ENCODE measurements at places on chromosomes 5 and 9.

- DNase-seq = no peak
Observed at GRCh38 chr5:109186759-109187158, 223.0 kb downstream of the PJA2 start.

DNA sequence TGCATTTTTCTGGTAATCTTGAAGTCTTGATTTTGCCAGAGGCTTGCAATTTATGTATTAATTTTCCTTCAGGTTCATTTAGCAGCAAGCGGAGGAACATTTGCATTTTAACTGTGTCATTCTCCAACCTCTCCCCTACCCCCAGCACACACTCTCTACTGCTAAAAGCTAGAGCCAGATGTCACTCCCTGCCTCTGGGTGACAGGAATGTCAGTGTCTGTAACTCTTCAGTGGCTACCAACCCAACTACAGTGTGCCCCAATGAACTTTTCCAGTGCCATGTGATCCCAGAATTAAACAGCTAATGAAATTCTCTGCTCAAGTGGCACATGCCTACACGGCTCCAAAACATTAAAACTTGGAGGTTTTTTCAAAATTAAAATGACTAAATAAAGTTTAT lies 260.3 kb downstream of the GOLPH3 start:
- DNase-seq = no peak

- DNase-seq = no peak
Observed at GRCh38 chr9:80074439-80074838, 502.7 kb downstream of the TLE4 start.

- DNase-seq = no peak
Observed at GRCh38 chr5:125794922-125795321, 628.3 kb upstream of the GRAMD2B start.

GRCh38 chr5:62653001-62653863 lies 74.6 kb downstream of the LRRC70 start:
- no peak for DNase-seq

GRCh38 chr5:88941581-88941980 lies 58.6 kb upstream of the MEF2C start:
- no peak for DNase-seq

GRCh38 chr5:31984691-31985090 lies 189.4 kb downstream of the GOLPH3 start:
- DNase-seq = no peak

DNA sequence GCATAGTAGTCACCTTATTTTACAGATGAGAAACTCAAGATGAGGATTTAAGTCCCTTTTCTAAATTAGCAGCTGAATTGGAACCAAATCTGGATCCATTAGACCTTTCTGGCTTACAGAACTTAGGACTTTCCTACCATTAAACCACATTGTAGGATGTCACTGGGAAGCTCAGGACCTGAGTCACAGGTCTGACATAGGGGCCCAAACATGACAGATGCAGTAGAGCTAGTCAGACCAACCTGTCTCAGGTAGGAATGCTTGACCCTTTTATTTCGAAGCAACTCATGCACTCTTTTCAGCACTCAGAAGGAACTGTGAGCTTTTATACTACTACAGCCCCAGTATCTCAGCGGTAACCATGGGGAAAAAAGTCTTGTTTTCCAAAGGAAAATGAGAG lies 2.6 kb downstream of the RAB24 start:
- DNase-seq = no peak

DNA sequence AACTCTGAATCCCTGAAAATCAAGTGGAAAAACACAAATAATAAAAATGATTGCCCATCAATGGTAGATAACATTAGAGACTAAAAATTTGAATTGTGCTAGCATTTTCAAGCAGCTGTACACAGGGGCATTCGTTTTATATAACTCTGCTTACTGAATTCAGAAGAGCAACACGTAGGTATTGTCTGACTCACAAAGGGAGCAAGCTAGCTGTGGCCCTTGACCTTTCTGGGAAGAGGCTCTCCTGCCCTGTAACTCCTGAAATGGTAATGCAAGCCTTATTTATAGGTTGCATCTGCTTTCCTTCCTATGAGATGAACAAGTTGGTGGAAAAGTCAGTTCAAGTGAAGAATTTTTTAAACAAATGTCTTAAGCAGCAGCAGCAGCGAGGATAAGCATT lies 218.7 kb upstream of the EFNA5 start:
- no peak for DNase-seq

DNA sequence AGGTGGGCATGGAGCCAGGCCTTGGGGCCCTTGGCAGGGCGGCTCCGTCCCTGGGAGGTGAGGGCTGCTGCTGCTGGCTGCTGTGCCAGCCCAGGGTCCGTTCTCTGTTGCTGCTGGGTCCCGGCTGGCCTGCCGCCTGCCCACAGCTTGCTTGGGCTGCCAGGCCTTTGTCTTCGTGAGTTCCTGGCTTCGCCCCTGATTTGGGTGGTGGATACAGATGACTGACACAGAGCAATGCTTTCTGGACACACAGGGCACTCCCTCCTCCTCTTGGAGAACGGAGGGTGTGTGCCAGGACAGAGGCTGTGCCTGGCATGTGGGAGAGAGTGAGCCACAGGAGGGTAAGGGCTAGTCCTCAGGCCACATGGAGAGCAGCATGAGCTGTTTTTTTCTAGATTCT lies 166.1 kb downstream of the MACROH2A1 start:
- DNase-seq = no peak

DNA sequence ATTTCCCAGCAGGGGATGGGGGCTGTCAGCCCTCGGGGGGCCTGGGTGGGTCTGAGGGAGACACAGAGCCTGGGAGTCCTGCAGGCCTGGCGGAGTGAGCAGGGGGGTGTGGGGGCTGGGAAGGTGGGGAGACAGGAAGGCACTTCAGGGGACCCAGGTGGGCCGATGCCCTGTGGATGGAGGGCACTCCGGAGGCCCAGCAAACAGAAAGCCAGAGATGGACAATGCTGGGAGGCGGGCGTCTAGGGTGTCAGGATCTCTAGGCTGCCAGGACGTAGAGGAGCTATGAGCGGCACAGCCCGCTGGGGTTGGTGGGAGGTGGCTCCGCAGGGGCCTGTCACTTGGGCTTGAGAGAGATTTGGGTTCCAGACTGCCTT lies 87.6 kb upstream of the COL5A1 start:
- no peak for DNase-seq

GRCh38 chr9:69894720-69895119 lies 74.1 kb downstream of the CFAP95 start:
- no peak for DNase-seq

DNA sequence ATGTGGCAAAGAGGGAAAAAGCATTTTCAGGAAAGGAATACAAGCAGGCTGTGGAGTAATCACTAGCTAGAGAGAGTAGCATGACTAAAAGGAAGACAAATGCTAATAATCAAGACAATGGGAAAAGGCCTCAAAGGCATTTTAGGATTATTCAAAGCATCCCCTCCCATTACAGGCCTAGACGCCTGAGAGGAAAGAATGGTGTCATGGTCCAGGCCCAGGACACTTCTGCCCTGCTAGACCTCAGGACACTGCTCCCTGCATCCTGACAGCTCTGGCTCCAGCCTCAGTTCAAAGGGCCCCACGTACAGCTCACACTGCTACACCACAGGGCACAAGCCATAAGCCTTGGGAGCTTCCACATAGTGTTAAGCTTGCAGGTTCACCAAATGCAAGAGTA lies 40.8 kb upstream of the SHISAL2B start:
- no peak for DNase-seq

DNA sequence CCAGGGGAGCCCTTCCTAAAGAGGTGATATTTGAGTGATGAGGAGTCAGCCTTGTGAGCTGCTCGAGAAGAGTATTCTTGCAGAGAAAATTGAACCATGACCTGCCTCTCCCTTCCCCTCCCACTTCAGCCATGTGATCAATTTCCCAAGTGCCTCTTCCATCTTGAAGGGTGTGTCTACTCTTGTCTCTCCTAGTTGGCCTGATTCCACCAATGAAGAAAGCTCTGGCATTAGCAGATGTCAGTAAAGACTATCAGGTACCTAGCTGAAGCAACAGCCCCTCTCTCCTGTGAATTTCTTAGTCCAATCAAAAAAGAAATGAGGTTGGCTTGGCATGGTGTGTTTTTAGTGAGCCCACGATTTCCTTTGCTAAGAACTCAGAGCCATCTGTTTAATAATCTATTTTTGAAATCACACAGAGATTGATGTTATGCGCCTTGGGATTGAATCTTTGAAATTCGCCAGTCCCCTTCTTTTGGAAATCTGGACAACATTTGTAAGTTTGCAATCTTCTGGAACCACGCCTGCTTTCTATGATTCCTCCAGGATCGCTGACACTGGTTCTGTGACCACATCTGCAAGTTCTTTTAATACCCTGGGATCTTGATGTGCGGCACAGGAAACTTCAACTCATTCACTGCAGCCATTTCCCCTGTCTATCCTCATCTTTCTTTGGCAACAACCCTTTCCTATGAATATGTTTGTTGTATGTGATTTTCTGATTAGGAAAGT lies 404.6 kb downstream of the DMRT2 start:
- no peak for DNase-seq

Measured in stimulated activated CD4-positive, alpha-beta T cell treated with anti-CD3 and anti-CD28 coated beads, Interleukin-1b, Interleukin-23, amount 100 ng/mL, for 1 hour (primary cell).